ENCODE measurements at places on chromosomes 2 and 18. TPM values are rescaled to one million over a fixed set of nuclear protein-coding genes. Genes with fewer than 3 reads are reported as not detected.

Gene MALT1
- 18.3 TPM for polyA plus RNA-seq

Gene ALPP
- polyA plus RNA-seq = not detected

Gene PIKFYVE
- 6.2 TPM for polyA plus RNA-seq

Gene CXCR1
- polyA plus RNA-seq = 0.44 TPM

Gene HTR2B
- not detected for polyA plus RNA-seq

Gene PLGLB1
- 5.4 TPM for polyA plus RNA-seq

Gene KCNJ13
- not detected for polyA plus RNA-seq

Gene MARS2
- 1.3 TPM for polyA plus RNA-seq

Gene STPG4
- polyA plus RNA-seq = 0.24 TPM

Gene SFT2D3
- polyA plus RNA-seq = 3.8 TPM

Gene MRPS9
- polyA plus RNA-seq = 5.1 TPM

Gene TCF23
- polyA plus RNA-seq = not detected

Gene SLC16A14
- not detected for polyA plus RNA-seq

Gene DPP10
- polyA plus RNA-seq = not detected

Gene G6PC2
- polyA plus RNA-seq = not detected

Gene ZSWIM2
- 0.47 TPM for polyA plus RNA-seq

Gene SRD5A2
- not detected for polyA plus RNA-seq

Gene HAAO
- polyA plus RNA-seq = 10.5 TPM

Gene PRLH
- polyA plus RNA-seq = not detected

Gene EMILIN1
- polyA plus RNA-seq = 0.44 TPM

Gene EFR3B
- polyA plus RNA-seq = not detected

Gene RAPGEF4
- not detected for polyA plus RNA-seq

Gene MBP
- 81.0 TPM for polyA plus RNA-seq

Gene ERBB4
- not detected for polyA plus RNA-seq

Gene PPIG
- 21.0 TPM for polyA plus RNA-seq

Gene HOXD4
- polyA plus RNA-seq = not detected

Gene REG3A
- not detected for polyA plus RNA-seq

Gene CSRNP3
- polyA plus RNA-seq = not detected

Gene CXCR4
- polyA plus RNA-seq = 687 TPM

Gene TFPI
- polyA plus RNA-seq = 0.46 TPM

Measured in CD14-positive monocyte (primary cell).